ENCODE measurements at places on chromosomes 12 and 14. TPM values are rescaled to one million over a fixed set of nuclear protein-coding genes. Genes with fewer than 3 reads are reported as not detected.

SNAPC1 gene
- 6.6 TPM for total RNA-seq

DNA sequence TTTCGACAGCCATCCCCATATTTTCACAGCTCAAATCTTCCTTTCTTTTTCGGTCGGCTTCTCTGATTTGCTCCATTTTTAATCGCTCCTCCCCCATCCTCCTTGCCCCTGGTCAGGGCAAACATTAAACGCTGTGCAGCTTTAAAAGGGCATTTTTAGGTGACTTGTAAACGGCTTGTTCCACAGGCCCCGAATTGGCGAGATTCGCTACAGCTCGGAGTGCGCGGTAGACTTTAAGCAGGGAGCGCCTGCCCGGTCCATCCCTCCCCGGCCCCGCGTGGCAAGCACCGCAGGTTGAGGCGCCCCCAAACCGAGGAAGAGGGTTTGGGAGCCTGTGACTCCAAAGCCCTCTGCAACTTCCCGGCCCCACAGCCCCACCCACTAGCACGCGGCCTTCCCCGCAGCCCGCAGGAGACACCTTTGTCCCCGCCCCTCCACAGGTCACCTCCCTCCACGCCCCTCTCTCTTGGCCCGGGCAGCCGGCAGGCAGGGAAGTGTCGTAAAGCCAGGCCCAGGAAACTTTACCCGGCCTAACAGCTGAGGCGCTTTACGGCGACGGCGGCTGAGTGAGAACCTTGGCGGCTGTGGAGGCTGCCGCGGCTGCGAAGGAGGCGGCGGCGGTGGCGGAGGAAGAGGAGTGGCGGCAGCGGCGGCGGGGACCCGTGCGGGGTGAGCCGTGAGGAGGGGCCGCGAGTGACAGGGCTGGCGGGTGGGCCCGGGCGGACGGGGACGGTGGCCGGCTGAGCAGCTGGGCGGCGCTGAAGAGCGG is at the start of gene NAA30:
NAA30 (plus strand) TSS at position 550 of the 769 bp plus-strand sequence. CDS start 372 bp downstream, outside the sequence.
- peak within 1 kb of the TSS; percentile 97 for H3K4me3 ChIP-seq
- H3K36me3 ChIP-seq = no peaks in the 10 kb centered on the region
- H3K4me1 ChIP-seq = peaks cover 38% of the 10 kb centered on the region
- peak within 1 kb of the TSS; percentile 88 for H3K27ac ChIP-seq
- no peaks in the 10 kb centered on the region for H3K27me3 ChIP-seq

DNA sequence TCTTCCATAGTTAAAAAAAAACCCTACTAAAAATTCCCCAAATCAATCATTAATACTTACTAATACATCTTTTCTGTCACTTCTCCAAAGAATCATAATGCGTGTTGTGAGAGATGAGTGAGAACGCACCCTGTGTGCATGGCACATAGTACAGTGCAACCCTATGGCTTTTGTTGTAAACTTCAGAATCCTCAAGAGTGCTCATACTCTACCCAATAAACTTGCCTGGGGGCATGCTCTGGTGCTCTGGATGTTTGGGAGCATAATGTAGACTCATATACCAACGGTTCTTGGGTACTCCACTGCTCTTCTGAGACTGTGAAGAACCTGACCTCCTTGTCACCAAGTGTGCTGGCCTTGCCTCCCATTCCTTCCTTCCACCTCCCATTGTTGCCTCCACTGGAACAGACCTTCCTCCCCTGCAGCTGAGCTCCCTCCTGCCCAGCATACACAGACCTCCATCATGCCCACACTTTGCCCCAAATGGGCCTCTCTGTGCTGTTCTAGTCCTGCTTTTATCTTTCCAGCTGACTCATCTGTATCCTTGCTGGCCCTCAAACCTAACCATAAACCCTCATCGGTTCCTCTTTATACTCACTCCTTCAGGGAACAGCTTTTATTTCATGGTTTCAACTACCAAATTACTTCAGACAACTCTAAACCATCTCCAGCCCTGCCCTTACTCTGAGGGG is 8.9 kb downstream of the DCP1B start:
- no peaks in the 10 kb centered on the region for H3K27me3 ChIP-seq
- peaks cover 10% of the 10 kb centered on the region for H3K36me3 ChIP-seq
- peaks cover 17% of the 10 kb centered on the region for H3K4me1 ChIP-seq
- no peak overlapping the region for H3K4me3 ChIP-seq
- no peak for DNase-seq
- H3K27ac ChIP-seq = peak overlapping the region; percentile 81

LGR5 gene
- 0.39 TPM for total RNA-seq

- peaks cover 24% of the 10 kb centered on the region for H3K27me3 ChIP-seq
- DNase-seq = no peak
- H3K4me1 ChIP-seq = no peaks in the 10 kb centered on the region
- no peak overlapping the region for H3K27ac ChIP-seq
- no peak overlapping the region for H3K4me3 ChIP-seq
- H3K36me3 ChIP-seq = no peaks in the 10 kb centered on the region
Measured at GRCh38 chr12:30979371-30980259, 53.1 kb downstream of the TSPAN11 start.

DNA sequence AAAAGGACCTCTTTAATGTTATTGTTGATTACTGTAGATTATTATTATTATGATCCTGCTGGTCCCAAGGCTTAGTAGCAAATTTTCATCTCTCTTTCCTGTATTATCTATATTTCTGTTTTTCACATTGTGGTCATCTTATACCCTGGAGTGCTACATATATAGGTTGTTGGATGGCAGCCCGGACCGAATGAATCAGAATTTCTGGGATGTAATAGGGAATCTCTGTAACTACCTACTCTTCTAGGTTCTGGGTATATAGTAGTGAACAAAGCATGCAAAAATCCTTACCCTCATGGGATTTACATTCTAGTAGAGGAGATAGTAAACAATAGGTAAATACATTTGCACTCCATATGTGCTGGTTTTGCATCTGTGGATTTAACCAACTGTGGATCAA is 31.4 kb downstream of the NUBPL start:
- no peak for DNase-seq
- no peaks in the 10 kb centered on the region for H3K4me1 ChIP-seq
- H3K27ac ChIP-seq = no peak overlapping the region
- H3K4me3 ChIP-seq = no peak overlapping the region
- H3K27me3 ChIP-seq = no peaks in the 10 kb centered on the region
- no peaks in the 10 kb centered on the region for H3K36me3 ChIP-seq

- no peak for DNase-seq
- no peaks in the 10 kb centered on the region for H3K27me3 ChIP-seq
- H3K4me3 ChIP-seq = no peak overlapping the region
- H3K4me1 ChIP-seq = no peaks in the 10 kb centered on the region
- H3K36me3 ChIP-seq = no peaks in the 10 kb centered on the region
Measured at GRCh38 chr12:43151441-43151981, 400.5 kb downstream of the ADAMTS20 start.

PLEKHH1 gene
- total RNA-seq = 1.7 TPM

SLC6A13 gene
- not detected for total RNA-seq

TAS2R13 gene
- 0.52 TPM for total RNA-seq

- H3K27me3 ChIP-seq = peaks cover 21% of the 10 kb centered on the region
- H3K27ac ChIP-seq = no peak overlapping the region
- peaks cover 7% of the 10 kb centered on the region for H3K4me1 ChIP-seq
- peak; percentile 45 for DNase-seq
- H3K36me3 ChIP-seq = no peaks in the 10 kb centered on the region
Measured at GRCh38 chr12:105334582-105334981, 4.1 kb downstream of the C12orf75 start.

CD69 gene
- total RNA-seq = 2.9 TPM

- no peaks in the 10 kb centered on the region for H3K27me3 ChIP-seq
- no peaks in the 10 kb centered on the region for H3K36me3 ChIP-seq
- H3K4me1 ChIP-seq = peaks cover 53% of the 10 kb centered on the region
- peak overlapping the region; percentile 26 for H3K27ac ChIP-seq
- no peak overlapping the region for H3K4me3 ChIP-seq
Measured at GRCh38 chr14:91899806-91900205, 32.5 kb upstream of the TC2N start.

GRCh38 chr12:108560321-108560721 is 652 bp downstream of the SART3 start:
- peaks cover 13% of the 10 kb centered on the region for H3K36me3 ChIP-seq
- H3K4me1 ChIP-seq = peaks cover 79% of the 10 kb centered on the region
- no peak for DNase-seq

PRIMA1 gene
- total RNA-seq = 30.9 TPM

PRPH gene
- 9.9 TPM for total RNA-seq

ERBB3 gene
- total RNA-seq = 16.9 TPM

DNA sequence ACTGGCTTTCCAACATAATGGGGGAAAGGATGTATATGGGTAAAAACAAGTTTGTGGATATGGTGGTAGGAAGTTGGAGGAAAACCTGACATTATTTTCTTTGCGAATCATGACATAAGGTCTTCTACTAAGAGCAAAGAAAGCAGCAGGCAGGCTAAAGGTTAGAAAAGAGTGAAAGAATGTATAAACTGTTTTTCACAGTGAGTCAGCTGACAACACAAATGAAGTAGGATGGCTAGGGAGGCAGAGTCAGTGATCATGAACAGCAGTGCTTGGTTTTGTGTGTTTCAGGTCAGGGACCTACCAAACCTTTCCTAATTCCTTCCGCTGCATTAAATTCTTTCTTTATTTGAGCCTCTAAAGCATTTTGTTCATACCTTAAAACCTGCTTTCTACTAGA is 46.3 kb upstream of the CATSPERB start:
- H3K4me1 ChIP-seq = no peaks in the 10 kb centered on the region
- DNase-seq = no peak
- H3K27me3 ChIP-seq = no peaks in the 10 kb centered on the region

BCL2L14 gene
- not detected for total RNA-seq

Data from esophagus muscularis mucosa (tissue), 4 donors.